ENCODE measurements at places on chromosomes 5 and 9.
A peak's percentile ranks its signal among the peaks of the same experiment; 100 is the strongest.

- DNase-seq: peak; percentile 83
- H3K27me3 ChIP-seq: no peaks in the 10 kb centered on the region
- peaks cover 47% of the 10 kb centered on the region for H3K4me1 ChIP-seq
- H3K4me3 ChIP-seq: peak overlapping the region; percentile 93
- H3K27ac ChIP-seq: peak overlapping the region; percentile 100
These were observed 4.4 kb upstream of the ST6GALNAC6 start for GRCh38 chr9:127903557-127904475.

- H3K4me1 ChIP-seq: peaks cover 67% of the 10 kb centered on the region
- H3K36me3 ChIP-seq: peaks cover 18% of the 10 kb centered on the region
- peak overlapping the region; percentile 98 for H3K4me3 ChIP-seq
- peak; percentile 60 for DNase-seq
These were observed 709 bp downstream of the IQGAP2 start for GRCh38 chr5:76403766-76404222.

GRCh38 chr5:146860213-146860893 is 18.2 kb downstream of the PPP2R2B start:
- no peaks in the 10 kb centered on the region for H3K4me1 ChIP-seq
- no peaks in the 10 kb centered on the region for H3K36me3 ChIP-seq
- DNase-seq: no peak
- no peak overlapping the region for H3K27ac ChIP-seq
- H3K27me3 ChIP-seq: peaks cover 4% of the 10 kb centered on the region
- no peak overlapping the region for H3K4me3 ChIP-seq

- no peaks in the 10 kb centered on the region for H3K4me1 ChIP-seq
- DNase-seq: no peak
- H3K27ac ChIP-seq: no peak overlapping the region
- H3K4me3 ChIP-seq: no peak overlapping the region
- no peaks in the 10 kb centered on the region for H3K36me3 ChIP-seq
These were observed 309.2 kb downstream of the SH3GL2 start for GRCh38 chr9:17888066-17888465.

DNA sequence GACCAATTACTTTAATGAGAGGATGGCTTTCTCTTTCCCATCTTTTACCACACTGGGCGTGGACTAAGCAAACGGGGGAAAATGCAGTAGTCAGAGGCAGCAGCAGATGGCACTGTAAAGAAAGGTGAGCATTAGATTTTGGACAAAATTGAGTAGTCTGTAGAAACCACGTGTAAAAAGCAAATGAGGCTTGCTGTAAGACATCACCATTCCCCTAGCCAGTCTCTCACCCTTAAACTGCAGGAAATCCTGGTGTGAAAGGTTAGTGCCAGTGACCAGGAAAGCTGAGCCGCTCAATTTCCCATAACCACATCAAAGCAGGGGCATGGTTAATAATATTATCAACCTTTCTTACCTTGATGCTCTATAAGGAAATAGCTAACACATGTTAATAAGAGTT is 31.8 kb downstream of the SPATA31C2 start:
- DNase-seq: peak; percentile 7
- no peak overlapping the region for H3K27ac ChIP-seq
- H3K36me3 ChIP-seq: no peaks in the 10 kb centered on the region
- H3K27me3 ChIP-seq: peaks cover 9% of the 10 kb centered on the region

- H3K4me1 ChIP-seq: no peaks in the 10 kb centered on the region
- H3K36me3 ChIP-seq: no peaks in the 10 kb centered on the region
- DNase-seq: no peak
- no peak overlapping the region for H3K27ac ChIP-seq
- no peak overlapping the region for H3K4me3 ChIP-seq
These were observed 89.6 kb downstream of the RAB3C start for GRCh38 chr5:58672521-58672920.
